ENCODE measurements at places on chromosomes 1 and 21.

- DNase-seq = no peak
Observed at GRCh38 chr1:149917571-149918144, at the start of gene SV2A. Gene SV2A, minus strand, starts transcription at chr1:149917844. Its CDS starts 4,004 bp downstream, at chr1:149913840.

GRCh38 chr1:178038372-178038771, 55.5 kb upstream of the RASAL2 start:
- no peak for DNase-seq

DNA sequence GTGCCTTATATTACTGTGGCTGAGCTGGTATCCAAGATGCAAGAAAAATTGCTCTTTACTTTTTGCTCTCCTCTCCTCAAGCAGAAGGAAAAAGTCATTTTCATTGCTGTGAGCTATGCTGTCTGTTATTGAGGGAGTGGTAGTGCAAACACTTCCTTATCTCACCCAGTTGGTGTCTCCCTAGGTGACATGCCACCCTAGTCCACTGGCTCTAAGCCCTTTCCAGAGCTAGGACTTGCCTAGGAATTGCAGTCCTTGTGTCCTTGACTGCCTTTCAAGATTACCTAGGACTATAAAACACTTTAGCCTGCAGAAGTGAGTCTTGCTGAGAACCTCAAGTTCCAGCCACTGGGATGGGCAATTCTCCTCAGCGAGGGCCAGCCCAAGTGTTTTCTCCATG, 458.3 kb downstream of the MRPL39 start:
- DNase-seq = no peak

GRCh38 chr1:13751458-13751871, 51.5 kb downstream of the PRDM2 start:
- DNase-seq = no peak

DNA sequence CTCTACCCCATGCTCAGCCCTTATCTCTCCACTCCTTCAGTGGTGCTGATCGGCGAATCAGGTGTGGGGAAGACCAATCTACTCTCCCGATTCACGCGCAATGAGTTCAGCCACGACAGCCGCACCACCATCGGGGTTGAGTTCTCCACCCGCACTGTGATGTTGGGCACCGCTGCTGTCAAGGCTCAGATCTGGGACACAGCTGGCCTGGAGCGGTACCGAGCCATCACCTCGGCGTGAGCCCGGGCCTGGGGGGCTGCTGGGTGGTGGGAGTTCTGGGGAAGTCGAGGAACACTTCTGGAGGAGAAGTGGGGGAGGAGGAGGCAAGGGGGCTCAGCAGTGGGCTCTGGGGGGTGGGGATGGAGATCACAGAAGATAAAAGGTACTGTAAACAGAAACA, 4.9 kb downstream of the RAB25 start:
- no peak for DNase-seq

DNA sequence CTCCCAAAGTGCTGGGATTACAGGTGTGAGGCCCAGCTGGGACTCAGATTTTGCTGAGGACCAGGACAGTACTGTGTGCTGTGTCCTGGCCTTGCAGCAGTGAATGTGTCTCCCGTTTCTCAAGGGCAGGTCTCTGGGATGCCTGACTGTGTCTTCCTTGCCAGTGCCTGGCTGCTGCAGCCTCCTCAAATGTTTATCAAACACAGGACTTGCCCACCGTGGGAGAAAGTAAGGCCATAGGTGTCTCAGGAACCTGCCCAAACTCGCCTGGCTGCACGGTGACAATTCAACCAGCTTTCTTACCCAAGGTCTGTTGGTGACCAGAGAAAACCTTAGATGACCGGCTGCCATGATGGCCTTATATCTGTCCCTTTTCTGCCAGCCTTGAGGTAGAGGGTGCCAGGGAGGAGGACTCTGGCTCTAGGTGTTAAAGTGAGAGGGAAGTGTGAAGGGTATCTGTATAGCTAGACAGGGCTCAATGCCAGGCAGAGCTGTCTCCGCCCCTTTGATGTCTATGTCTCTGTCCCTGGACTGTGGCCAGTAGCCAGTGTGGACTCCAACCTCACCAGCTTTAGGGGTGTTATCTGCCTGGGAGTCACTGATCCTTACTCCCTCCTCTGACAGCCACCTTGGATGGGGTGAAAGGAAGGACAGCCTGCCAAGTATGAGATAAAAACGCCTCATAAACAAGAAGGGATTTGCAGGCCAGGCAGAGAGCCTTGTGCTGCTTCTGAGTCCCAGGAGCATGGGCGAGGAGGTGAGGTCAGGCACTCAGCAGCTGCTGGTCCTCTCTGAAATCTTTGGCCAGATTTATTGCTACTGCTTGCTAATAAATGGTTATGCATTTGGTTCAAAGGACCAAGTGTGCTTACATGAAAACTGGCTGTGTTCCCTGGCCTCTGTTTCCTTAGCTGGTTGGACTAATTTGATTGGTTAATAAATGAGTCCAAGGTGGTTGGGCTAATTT, 22.3 kb downstream of the IL6R start:
- DNase-seq = no peak

DNA sequence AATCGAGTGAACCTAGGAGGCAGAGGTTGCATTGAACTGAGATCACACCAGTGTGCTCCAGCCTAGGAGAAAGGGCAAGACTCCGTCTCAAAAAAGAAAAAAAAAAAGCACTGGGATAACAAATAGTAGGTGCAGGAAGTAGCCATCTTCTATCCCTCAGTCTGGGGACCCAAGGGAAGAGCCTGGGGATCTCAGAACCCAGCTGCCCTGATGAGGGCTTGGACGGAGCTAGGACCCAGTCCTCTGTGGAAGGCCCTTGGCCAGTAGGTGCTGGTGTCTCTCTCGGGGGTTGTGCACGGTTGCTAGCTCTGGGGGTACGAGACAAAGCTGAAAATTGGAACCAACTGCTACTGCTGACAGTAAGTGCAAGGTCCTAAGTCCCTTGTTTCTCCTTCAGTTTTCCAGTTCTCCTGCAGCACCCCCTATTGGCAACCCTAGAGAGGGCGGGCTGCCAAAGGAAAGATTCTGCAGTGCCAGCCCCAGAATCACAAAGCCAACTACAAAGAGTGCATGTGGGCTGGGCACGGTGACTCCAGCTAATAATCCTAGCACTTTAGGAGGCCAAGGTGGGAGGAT, 57.6 kb upstream of the KIF1B start:
- DNase-seq = peak; percentile 60

- DNase-seq = no peak
Observed at GRCh38 chr1:204576422-204576821, 60.2 kb downstream of the MDM4 start.

- peak; percentile 52 for DNase-seq
Observed at GRCh38 chr1:199272139-199272544, 633.3 kb downstream of the PTPRC start.

DNA sequence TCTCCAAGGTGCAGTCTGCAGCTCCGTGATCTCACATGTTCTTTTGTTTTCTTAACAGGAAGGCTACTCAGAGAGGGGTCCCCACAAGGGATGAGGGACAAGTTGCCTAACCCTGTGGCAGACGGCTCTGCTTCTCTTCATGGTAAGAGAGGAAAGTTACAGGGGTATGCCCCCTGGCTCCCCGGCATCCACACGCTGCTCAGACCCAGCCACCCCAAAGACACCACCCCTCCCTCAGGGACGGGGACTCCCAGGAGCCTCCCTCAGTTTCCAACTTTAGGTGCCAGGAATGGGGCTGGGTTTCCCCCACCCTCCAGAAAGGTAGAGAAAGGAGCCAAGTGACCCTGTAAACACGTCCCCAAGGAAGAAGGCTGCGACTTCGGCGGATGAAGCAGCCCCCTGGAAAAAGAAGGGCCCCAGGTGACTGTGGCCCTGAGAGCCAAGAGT, 19.7 kb downstream of the OPTC start:
- DNase-seq = no peak

DNA sequence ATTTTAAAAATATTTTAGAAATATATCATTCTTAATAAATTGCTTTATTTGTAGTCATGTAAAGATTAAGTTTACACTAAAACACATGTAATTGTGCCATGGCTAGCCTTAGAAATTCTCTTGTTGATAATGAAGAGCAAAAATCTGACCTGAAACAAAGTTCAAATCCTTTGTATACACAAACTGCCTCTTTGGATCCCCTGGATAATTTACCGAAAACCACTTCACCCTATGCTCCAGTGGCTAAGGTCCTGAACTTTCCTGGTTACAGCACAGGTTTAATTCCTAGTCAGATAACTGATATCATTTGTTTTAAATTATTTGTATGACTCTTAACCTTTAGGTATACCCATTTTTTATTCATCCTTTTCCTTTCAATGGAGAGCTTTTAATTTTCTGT, 1093.2 kb upstream of the ADGRL4 start:
- DNase-seq = no peak

- no peak for DNase-seq
Observed at GRCh38 chr21:26307640-26308039, 137.1 kb upstream of the APP start.

GRCh38 chr1:22641906-22642636, 1.4 kb upstream of the C1QC start:
- peak; percentile 69 for DNase-seq

- peak; percentile 73 for DNase-seq
Observed at GRCh38 chr21:35637431-35637830, 422.9 kb downstream of the SETD4 start.

- no peak for DNase-seq
Observed at GRCh38 chr1:101485712-101486111, 248.9 kb downstream of the S1PR1 start.

DNA sequence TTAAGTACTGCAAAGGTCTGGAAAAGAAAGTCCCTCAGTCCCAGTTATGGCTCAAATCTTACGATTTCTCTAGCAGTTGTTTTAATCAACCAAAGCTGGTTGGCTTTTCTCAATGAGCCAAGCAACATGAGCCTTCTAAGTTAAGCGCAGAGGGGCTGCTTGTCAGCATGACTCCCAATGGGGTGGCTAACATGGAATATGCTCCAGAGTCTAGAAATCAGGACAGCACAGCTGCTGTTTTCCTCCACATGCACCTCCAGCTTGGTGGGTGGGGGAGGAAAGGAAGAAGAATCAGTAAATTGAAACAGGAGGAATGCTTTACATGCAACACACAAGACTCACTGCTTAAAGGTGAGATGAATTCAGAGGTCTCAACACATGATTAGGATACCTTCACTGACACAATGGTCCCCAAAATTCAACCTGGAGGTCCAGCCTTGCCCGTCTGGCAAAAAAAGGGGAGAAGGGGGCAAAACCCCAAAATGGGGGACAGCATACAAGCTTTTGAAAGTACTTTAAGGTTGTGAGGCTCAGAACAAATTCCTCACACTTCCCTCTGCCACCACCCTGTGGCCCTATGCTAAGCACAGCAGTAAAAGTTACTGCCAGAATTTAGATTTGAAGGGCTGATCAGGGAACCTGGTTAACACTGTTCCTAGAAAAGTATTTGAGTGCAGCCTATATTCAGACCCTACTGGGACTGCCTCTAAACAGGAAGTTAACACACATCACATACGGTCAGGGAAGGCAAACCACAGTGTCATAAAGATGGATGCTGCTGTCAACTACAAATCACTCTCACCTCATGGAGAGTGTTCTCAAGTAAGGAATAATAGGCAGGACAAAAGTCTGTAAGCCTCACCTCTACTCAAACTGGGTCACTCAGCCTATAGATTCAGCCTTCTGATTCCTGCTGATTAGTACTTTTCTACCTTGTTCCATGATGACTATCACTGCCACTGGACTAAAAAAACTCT, 2.6 kb downstream of the GATAD2B start:
- peak; percentile 21 for DNase-seq

- no peak for DNase-seq
Observed at GRCh38 chr1:238187575-238187949, 296.8 kb upstream of the ZP4 start.

DNA sequence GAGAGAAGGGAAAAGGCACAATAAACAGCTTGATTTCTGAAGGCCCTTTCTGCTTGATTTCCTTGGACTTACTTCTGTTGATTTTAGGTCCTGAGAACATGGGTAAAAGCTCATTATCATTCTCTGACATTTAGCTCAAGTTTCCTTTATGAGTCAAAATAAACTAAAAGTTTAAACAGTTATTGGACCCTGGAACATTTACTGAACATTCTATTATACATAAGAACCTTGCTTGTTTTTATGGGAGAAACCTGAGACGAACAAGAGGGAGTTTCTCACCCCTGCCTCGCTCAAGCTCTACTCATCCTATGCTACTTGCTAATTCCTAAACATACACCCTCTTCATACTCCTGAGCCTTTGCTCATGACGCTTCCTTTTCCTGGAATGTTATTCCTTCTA, 538.3 kb upstream of the PKN2 start:
- peak; percentile 67 for DNase-seq

- DNase-seq = peak; percentile 12
Observed at GRCh38 chr1:159239551-159240220, 35.0 kb downstream of the ACKR1 start.

DNA sequence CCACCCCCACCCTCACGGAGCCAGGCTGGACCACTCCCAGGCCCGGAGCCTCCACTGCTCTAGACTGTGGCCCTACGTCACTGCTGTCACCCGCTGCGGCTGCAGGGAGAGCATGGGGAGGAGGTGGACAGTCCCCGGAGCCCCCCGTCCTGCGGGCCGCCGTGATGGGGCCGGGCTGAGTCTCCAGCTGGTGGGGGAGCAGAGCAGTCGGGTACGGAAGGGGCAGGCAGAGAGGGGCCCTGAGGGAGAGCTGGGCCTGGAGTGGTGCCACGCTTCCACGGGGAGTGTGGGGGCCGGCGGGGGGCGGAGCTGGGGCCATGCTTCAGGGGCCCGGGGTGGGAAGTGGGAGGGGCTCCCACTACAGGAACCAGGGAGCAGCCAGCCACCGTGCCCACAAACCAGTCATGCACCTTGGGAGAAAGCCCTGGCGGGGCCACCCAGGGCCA, 98.9 kb upstream of the KCNK1 start:
- no peak for DNase-seq

DNA sequence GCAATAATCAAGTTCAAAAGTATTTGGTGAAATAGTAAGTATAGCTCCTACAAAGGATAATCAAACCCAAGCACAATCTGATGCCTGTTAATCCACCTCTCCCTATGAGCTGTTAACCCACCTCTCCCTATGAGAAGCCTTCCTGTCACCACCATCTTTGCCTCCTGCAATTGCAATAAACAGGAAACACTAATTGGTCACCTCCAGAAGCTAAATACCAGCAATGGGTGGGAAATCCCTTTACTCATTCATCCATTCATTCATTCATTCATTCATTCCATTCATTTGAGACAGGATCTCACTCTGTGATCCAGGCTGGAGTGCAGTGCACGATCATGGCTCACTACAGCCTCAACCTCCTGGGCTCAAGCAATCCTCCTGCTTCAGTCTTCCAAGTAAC, 132.8 kb downstream of the RERE start:
- DNase-seq = no peak
